Coronary artery (tissue), 2 donors: ENCODE measurements at places on chromosomes 6 and 20.

DNA sequence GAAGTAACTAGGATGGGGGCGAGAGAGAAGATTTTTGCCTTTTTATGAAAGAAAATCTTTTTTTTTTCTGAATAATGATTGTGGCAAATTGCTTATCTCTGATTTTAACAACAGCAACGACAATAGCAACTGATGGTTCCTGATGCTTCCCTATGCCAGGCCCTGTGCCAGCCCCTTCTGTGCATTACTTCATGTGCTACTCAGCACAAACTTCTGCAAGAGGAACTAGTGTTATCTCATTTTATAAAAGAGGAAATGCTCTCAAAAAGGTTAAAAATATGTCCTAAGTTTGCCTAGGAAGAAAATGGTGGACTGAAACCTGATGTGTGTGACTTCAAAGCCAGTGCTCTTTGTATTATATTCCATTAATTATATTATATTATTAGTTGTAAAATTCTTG, 74.0 kb upstream of the RALGAPA2 start:
- no peak for DNase-seq

DNA sequence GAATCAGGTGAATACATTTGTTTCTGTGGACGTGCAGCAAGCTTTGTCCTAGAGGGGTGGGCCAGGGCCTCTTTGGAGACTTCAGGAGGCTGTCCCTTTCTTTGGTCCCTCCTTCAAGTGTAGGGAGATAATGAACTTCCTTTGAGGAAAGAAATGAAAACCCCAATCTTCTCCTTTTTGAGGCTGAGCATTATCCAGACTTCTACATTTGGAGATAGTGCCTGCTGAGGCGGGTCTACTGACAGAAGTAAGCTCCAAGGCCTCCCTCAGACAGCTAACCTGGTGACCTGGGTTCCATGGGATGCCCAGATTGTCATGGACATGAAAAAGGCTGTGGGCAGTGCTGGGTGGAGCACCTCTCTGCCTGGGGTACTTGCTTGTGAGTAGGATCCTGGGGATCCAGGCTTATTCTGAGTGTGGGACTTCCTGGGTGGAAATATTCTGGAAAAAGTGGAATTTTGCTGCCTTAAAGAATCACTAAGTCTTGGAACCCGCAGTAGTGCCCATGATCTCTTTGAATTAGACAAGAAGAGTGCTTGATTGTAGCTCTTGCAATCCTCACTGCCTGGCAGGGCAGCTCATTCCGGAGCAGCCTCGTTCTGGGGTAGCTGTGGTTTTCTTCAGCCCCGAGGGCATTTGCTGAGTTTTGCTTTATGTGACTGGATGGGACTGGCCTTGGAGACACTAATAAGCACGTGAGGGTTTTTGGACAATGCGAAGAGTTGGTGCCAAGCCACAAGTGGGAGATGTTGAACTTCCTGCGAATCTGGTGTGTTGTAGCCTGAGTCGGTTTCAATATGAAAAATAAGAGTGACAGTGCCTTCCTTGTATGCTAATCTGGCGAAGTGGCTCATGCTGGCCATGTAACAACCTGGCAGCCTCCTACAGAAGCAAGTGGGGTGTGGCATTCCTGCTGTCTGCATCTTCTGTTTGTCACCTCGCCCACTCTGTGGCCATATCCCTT, 28.1 kb downstream of the SNRNP48 start:
- no peak for DNase-seq

DNA sequence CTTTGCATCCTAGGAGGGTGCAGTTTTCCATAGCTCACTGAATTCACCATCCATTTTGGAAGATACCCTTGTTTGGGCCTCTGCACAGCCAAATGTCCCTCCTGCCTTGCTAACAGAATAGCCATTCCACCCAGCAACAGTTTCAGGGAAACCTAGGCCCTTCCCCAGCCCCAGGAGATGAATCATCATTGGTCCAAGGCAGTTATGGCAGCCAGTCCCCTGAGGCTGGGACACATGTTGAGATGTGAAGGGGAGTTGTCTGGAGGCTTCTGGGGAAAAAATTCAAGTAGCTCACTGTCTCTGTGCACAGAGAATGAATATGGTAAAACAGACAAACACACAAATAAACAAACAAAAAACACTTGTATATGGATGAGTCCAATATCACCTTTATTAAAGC, 17.4 kb upstream of the SIRPB2 start:
- no peak for DNase-seq

DNA sequence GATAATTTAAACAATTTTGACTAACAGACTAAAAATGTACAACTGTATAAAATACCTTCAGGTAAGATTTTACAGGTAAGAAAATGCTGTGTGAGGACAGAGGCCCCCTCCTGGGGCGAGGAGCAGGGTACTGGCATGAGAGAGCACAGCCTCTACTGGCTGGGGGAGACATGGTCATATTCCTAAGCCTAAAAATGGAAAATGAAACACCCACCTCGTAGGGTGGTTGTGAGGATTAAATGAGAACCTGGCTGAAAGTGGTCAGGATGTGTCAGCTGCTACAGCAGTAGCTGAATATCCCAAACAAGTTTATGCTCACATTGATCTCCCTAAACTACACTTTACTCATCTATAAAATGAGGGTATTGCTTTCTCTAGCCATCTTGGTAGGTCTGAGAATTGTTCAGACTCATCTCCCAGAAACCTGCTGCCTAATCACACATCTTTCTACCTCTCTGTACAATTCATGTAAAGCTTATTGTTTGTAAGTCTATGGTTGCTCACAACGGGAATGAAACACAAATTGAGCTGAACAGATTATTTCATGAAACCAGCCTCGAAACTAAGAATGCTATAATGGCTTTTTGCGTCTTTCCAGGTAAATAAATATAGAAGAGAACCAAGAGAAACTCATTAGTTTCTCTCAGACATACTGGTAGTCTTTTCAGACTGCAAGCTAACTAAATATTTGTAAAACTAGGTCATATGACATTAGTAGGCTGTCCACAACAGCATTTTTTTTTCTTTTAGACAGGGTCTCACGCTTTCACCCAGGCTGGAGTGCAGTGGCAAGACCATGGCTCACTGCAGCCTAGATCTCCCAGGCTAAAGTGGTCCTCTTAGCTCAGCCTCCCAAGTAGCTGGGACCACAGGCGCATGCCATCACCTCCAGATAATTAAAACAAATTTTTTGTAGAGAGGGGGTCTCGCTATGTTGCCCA, 69.6 kb downstream of the POPDC3 start:
- DNase-seq: no peak

DNA sequence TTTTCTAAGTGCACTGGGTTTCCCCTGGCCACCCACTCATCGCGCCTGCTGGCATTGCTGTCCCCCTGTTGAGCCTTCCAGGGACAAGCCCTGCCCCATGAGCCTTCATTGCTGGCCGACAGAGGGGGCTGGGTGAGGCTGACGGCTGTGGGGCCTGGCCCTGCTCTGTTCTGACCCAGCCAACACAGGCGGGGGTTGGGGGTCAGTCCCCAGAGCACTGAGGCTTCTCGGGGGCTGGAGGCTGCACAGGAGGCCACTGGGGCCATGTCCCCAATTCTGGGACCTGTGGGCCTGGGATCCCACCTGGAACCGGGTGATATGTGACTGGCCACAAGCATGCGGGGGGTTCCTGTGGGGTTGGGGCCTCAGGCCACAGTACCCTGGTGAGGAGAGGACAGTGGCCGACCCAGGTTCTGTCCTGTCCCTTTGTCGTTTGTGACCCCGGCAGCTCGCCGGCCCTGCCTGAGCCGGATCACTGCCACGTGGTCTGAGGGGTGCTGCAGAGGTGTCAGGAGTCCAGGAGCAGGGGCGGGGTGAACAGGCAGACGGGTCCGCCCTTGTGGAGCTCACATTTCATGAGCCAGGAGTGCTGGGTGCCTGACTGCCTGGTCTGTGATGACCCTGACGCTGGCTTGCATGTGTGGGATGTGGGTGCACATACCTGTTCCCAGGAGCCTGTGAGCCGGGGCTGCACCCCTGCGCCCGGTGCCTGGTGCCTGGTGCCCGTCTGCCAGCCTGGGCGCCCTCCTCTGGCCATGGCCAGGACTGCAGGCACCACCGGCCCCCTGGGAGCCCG, 2.1 kb upstream of the COL20A1 start:
- DNase-seq: no peak

- DNase-seq: no peak
These were observed 144.9 kb downstream of the DNAH8 start for GRCh38 chr6:38860041-38860440.

- no peak for DNase-seq
These were observed 109.1 kb upstream of the PLEKHG1 start for GRCh38 chr6:150490586-150490985.

DNA sequence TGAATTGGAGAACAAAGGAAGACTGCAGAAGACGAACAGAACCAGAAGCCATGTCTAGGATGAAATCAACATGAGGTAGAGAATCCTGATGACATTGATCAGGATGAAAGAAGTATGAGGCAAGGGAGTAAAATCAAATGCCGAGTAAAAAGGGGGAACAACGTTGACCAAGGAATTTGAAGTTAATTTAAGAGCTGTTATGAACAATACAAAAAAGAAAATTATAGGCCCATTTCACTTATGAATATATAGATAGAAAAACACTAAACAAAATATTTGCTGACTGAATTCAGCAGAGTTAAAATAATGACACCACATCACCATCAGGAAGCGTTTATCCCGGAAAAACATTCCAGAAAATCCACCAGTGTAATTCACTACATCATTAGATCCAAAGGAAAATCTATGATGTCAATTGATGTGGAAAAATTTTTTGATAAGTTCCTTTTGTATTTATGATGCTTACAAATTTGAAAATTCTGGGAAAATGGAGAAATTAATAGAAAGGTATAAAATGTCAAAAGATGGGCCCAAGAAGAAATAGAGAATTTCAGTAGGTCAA, 8.1 kb upstream of the CCN5 start:
- DNase-seq: no peak

DNA sequence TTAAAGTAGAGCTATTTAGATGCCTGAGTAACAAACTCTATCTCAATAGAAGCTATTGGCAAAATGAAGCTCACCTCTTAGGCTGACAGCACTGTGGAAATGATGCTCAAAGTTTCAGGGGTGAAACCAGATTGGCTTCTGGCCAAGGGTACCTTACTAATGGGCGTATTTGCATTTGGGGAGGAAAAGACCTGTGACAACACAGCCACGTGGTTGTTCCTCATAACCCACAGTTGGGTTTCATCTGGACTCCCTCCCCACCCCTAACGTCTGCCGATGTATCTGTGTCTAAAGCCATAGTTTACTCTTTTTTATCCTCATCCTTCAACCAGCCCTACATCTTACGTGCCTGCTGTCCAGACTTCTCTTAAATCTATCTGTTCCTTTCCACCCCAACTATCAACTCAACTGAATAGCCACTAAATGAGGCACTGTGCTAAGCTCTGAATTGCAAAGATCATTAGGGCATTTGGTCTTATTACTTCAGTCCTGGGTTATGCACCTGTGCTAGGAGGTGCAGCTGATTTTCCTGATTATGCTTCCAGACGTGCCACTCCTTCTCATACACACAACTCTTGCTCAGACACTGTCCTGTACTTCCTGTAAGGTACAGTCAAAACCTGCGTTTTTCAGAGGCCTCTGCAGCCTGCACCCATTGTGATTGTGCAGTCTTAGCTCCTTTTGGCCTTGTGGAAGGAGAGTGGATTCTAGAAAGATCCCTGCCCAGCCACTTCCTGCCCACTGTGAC, 80.6 kb upstream of the ARMC2 start:
- DNase-seq: no peak

DNA sequence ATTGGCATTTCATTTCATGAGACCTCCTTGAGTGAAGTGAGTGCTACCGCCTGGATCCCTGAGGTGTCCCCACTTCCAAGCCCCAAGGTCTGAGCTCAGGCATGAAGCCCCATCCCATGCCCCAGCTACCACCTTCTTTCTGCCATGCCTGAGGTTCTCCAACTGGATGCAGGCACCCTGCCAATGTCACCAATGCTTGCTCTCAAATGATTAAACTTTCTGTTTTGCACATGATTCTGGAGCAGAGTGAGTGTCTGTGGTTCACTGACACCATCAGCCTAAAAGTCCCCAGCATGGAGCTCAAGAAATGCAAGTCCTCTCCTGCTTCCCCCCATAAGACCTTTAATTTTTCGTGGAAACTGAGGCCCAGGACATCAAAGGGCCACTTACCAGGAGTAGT, 43.7 kb upstream of the BPIFA2 start:
- no peak for DNase-seq

DNA sequence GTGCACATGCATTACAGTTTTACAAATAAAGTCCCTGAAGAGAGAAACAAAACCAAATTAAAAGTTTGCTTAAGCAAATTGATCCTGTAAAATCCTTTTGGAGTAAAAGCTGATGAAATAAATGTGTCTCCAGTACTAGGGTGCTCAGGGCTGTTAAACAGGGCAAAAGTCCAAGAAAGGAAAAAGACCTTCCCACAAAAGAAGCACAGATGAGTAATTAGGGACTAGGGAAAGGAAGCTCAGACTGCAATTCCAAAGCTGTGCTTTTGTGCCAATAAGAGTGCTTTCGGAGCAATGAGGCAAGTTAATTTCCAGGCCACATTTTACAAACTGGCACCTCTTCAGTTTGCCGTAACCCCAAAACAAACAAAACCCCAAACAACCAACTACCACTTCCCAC, 10.4 kb upstream of the RNF182 start:
- DNase-seq: no peak

DNA sequence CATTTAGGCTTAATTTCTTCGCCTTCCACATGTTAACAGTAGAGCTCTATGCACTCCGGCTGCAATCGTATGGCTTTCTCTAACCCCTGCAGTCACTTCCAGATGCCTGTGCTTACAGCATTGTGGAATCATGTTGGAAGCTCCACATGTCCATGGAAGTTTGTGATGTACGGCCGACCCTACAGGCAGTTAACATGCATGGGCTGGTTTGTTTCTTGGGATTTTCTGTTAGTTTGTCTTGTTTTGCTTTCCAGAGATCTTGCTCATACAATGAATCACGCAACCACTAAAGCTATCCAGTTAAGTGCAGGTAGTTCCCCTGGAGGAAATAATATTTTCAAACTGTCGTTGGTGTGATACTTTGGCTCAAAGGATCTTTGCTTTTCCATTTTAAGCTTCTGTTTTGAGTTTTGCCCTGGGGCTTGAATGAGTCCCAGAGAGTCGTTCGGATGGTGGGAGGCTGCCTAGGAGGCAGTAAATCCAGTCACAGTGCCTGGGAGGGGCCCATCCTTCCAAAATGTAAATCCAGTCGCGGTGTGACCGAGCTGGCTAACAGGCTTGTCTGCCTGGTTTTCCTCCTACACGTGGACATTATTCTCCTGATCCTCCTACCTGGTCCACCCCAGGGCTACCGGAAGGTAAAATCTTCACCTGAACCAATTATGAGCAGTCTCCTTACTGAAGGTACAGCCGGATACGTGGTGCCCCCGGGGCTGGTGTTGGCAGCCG, 225.9 kb downstream of the SMOC2 start:
- DNase-seq: no peak

GRCh38 chr6:71126506-71126905, 162.1 kb upstream of the OGFRL1 start:
- no peak for DNase-seq

GRCh38 chr20:56801971-56802755, 173.1 kb downstream of the TFAP2C start:
- DNase-seq: no peak

DNA sequence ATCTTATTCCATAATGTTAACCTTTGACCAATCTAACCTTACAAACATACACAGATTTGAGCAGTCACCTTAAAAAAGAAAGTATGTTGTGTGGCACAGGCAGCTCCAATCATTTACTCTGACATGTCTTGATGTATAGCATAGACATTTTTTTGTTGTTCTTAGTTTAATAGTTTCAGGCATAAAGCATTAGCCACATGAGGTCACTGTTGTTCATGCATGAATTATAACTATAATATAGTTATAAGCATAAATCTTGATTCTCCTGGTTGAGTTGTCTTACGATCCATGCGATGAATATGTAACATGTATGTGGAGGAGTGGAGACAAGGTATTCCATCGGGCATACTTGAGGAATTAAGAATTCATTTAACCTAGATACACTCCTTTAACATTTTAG, 26.1 kb upstream of the NKAIN2 start:
- DNase-seq: no peak

GRCh38 chr6:100412872-100413271, 51.8 kb downstream of the SIM1 start:
- no peak for DNase-seq
